ENCODE measurements at places on chromosomes 3 and 15. TPM values are rescaled to one million over a fixed set of nuclear protein-coding genes. Genes with fewer than 3 reads are reported as not detected.

The FAM81A gene
- 0.50 TPM for polyA plus RNA-seq

The ARHGEF26 gene
- 1.4 TPM for polyA plus RNA-seq

The FBXL2 gene
- polyA plus RNA-seq = 31.3 TPM

The SYNPR gene
- not detected for polyA plus RNA-seq

The OR5K2 gene
- polyA plus RNA-seq = not detected

The PXK gene
- 12.9 TPM for polyA plus RNA-seq

GRCh38 chr15:40955930-40956540, 2.8 kb downstream of the CHAC1 start:
- DNase-seq = no peak

DNA sequence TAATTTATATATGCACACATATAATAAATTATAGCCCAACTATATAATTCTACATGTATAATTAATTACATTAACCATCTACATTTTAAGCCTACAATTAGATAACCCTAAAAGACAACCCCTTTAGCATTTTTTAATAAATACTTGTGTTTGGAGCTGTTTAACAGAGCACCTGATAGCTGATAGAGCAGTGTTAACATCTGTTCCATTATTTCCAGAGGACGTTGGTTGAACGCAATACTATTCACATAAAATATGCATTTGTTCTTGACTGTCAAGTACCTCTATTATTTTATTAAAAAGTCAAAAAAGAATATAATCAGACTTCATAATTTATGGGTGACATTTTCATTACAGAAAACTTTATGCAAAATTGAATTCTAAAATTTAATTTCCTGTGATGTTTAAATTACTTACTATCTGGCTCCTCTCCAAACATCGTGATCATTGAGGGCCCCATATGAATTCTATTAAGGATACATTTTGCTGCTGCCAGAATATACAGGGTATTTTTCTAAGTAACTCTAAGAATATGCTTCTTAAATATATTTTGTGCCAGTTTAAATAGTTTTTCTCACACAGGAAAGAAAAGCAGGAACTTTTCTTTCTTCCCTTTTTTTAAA, 234.3 kb downstream of the SHOX2 start:
- DNase-seq = no peak

- no peak for DNase-seq
Observed at GRCh38 chr15:60004009-60004845, at the start of gene FOXB1. Gene FOXB1, plus strand, starts transcription at chr15:60004311. Its CDS starts 653 bp downstream, at chr15:60004964.
